Central memory CD8-positive, alpha-beta T cell (primary cell): ENCODE measurements at places on chromosomes 11 and 22.

DNA sequence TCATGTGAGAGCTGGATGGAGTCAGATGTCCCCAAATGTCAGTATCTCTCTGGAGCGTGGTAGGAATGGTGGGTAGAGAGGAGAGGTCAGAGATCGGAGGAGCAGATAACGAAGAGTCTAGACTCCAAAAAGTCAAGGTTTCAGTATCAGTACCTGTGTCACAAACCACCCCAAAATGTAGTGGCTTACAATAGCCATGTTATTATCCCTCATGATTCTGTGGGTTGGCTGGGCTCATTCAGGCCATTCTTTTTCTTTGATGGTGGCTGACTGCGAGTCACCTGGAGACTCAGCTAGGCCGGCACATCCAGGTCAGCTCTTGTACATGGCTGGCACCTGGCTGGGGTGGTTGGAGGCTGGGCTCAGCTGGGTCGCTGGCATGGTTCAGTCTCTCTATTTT, 7.3 kb upstream of the SSTR3 start:
- DNase-seq, result no peak

DNA sequence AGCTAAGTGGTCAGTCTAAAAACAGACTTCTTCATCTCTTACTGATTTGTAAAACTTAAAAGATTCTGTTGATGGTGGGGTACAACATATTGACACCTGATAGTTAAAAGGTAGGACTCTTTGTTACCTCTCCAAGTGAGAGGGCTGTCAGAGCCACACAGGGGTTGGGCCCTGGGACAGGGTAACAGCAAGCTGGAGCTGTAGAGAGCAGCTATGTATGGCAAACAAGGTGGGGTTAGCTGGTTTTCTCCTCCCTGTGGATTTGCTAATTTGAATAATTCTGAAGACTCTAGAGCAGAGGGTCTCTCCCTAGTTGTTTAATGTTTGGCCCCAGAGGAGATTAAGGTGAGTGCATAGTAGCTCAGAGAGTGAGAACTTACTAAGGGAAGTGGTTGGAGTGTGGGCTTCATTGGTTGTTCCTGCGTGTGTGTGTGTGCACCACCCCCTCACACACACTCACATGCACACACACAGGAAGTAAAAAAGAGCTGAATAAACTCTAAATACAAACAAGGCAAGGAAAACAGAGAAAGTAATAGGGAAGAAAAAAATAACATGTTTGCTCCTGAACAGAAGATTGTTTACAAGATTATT, 9.2 kb upstream of the GAS2 start:
- DNase-seq, result no peak

GRCh38 chr22:49372530-49373288, 455.0 kb downstream of the BRD1 start:
- DNase-seq, result no peak

DNA sequence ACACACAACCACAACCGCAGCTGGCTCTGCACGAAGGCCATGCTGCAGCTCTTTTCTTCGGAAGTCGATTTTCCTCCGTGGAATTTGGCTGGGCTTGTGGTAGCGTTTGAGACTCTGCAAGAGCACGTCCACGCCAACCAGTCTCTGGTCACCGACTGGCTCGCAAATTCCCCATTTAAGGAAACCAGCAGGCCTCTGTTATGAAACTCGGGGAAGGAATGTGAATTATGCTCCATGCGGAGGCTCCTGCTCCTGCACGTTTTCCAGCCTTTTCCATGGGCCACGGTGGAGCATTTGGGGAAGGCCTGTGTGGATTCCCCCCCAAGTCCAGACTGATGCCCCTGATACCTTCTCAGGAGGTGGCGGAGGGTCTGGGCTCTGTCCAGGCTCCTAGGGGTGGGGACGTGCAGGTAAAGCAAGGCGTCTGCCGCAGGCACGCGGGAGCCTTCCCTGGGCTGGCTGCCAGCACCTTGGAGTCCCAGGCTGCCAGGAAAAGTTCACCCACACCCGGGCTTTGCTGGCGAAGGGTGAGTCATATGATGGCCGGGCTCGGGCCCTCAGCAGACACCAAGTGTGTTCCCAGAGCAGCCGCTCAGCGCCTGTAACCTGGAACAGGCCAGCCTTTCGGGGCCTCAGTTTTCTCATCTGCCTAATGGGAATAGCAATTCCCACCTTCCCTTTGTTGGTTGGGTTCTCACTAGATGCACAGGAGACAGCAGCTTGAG, 41.9 kb downstream of the LRP5 start:
- no peak for DNase-seq

DNA sequence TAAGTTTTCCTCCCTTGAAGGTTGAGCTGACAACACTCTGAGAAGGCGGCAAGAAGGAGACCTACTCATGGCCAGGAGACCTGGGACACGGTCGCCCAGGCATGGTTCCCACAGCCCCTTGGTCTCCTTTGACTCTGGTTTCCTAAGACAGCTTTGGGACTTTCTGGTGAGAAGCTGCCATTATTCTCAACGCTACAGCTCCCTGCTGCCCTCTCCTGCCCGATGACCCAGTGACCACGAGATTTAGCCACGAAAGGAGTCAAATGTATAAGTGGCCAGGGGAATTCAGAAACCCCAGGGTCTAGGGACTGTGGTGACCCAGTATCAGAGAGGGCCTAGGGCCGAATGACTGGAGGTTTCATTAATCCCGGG, 699 bp upstream of the SDF2L1 start:
- no peak for DNase-seq

DNA sequence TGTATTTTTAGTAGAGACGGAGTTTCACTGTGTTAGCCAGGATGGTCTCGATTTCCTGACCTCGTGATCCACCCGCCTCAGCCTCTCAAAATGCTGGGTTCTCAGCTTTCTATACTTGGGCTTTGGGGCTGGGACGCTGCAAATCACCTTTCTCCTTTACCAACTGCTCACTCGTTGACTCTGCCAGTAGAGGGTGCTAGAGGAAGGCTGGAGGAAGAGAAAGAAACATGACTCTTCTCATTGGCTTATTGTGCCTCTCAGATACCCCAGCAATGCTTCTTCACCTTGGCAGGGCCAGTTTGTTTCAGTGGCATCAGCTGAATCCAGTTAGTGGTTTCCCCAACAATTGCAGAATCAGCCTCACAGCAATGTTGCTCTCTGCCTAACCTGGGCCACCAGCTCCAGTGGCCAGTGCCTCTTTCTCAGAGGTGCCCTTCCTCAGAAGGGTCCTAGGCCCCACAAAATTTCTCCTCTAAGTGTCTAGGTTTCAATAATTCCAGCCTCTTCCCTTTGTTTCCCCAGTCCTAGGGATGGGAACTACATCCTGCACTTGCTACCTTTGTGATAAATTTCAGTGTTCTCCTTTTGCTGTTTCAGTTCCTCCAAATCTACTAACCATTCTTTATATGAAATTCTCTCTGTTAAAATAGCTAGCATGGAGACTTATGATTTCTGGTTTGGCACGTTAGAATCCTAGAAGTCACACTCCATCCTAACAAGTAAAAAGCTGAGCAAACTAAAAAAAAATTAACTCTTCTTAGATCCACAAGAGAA, 71.5 kb upstream of the VSTM5 start:
- DNase-seq, result no peak

- peak; percentile 84 for DNase-seq
Observed at GRCh38 chr22:42070517-42071422, at the start of gene NAGA. Gene NAGA (minus strand): TSS chr22:42070812. CDS start chr22:42070297, 515 bp downstream.

DNA sequence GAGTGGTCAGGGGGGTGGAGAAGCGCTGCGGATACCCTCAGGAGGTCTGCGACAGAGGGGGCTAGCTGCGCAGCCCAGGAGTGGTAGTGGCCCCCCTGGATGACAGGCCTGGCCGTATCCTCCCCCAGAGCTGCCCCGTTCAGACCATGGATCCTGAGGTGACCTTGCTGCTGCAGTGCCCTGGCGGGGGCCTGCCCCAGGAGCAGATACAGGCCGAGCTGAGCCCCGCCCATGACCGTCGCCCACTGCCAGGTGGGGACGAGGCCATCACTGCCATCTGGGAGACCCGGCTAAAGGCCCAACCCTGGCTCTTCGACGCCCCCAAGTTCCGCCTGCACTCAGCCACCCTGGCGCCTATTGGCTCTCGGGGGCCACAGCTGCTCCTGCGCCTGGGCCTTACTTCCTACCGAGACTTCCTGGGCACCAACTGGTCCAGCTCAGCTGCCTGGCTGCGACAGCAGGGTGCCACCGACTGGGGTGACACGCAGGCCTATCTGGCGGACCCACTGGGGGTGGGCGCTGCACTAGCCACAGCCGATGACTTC, 505 bp downstream of the NUDT22 start:
- DNase-seq, result no peak

DNA sequence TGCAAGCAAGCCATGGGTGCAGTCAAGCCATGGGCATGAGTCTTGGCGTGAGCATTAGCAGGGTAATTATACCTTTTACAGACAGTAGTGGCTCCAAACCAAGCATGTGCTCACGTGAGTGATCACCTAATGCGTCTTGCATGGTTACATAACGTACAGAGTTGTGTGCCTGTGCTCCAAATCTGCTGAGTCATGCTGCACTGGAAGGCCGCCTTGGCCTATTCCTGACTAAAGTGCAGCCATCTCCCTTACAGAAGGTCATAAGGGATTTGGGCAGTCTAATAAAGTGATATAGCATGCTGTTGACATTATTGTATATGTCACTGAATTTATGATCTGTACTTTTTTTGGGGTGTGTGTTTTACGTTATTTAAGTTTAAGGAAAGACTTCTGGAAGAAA, 102.4 kb downstream of the ARHGAP42 start:
- no peak for DNase-seq

GRCh38 chr22:23064381-23065068, 5.8 kb upstream of the GNAZ start:
- DNase-seq, result no peak

DNA sequence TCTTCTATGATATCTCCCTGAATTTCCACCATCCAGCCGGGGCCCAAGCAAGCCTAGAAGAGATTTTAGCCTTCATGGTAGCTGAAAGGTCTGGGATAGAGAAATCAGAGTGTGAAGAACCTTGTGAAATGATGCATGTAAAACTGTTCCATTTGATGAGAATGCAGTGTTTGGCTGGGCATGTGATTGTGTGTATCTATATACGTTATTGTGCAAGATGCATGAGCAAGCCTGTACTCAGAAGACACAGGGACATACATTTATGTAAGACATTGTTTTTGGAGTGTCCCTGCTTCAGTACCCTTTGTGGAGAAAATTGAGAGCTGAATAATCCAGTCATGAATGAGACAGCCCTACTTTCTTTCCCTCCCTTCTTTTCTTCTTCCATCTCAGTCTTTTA, 15.2 kb upstream of the OR52K2 start:
- DNase-seq, result no peak

GRCh38 chr11:32109592-32109991, 18.7 kb downstream of the RCN1 start:
- DNase-seq, result no peak

- DNase-seq, result no peak
Observed at GRCh38 chr11:45436118-45436517, 150.0 kb upstream of the SYT13 start.

GRCh38 chr11:76436020-76436419, 8.8 kb upstream of the EMSY start:
- DNase-seq, result no peak

DNA sequence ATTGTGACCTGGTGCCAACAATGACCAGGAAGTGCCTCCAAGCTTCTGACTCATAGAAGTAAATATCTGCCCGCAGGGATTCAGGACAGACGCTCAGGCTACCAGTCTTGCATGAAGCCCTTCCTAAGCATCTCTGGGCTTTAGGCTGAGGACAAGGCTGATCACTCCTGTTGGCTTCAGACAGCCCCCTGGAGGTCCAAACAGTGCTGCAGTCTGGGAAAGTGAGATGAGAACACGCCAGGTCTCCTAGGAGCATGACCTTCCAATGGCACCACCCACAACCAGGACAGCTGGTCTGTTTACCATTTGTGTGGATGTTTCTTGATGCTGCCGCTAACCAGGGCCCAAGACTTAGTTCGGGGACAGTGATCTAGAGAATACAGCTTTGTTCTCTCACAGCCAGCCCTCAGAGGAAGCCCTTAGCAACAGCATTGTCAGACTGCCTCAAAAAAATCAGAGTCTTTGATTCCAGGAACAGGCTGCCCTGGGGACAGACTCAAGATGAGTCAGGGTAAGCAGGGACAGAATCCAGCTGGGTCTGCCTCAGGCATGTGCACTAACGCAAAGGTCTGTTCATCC, 111.2 kb downstream of the ZNF280B start:
- no peak for DNase-seq

DNA sequence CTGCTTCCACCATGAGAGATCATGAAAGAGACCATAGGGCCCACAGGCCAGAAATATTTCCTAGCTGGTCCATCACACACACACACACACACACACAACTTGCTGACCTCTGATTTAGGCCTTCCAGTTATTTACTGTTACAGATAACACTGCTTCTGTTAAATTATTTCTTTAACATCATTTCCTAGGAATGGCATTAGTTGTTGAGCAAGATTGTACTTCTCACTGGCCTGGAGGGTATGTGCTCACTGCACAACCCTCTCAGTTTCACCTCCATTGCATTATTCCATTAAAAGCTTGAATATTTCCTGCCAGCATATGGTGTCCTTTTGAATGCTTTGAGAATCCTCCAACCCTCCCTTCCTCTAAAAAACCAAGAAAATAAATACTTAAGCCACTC, 104.4 kb downstream of the MICAL2 start:
- no peak for DNase-seq

- DNase-seq, result no peak
Observed at GRCh38 chr11:67571443-67571842, 12.2 kb upstream of the GSTP1 start.

DNA sequence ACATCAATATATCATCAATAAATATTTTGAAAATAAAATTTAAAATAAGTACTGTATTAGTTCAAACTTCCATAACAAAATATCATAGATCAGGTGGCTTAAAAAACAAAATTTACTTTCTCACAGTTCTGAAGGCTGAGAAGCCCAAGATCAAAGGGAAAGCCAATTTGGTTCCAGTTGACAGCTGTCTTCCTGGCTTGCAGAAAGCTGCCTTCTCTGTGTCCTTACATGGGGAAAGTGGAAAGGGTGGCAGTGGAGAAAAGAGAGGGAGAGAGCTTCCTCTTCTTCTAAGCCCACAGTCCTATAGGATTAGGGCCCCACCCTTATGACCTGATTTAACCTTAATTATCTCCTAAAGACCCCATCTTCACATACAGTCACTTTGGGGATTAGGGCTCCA, 51.2 kb upstream of the MYOD1 start:
- no peak for DNase-seq

- DNase-seq, result no peak
Observed at GRCh38 chr11:8062781-8063257, 18.2 kb upstream of the TUB start.

DNA sequence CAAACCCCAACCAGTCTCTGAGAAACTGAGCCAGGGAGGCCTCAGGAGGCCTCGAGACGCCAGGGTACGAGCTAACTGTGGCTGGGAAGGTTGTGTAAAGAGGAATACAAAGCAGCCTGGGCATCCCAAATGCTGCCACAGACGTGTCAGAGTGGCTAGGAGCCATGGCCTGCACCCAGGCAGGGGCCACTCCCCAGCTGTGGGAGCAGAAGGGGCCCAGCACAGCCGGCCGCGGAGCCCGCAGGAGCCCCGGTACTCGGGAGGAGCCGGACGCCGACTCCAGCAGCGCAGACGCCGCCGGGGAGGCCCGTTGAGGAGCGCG, 349.8 kb upstream of the B3GAT1 start:
- no peak for DNase-seq

DNA sequence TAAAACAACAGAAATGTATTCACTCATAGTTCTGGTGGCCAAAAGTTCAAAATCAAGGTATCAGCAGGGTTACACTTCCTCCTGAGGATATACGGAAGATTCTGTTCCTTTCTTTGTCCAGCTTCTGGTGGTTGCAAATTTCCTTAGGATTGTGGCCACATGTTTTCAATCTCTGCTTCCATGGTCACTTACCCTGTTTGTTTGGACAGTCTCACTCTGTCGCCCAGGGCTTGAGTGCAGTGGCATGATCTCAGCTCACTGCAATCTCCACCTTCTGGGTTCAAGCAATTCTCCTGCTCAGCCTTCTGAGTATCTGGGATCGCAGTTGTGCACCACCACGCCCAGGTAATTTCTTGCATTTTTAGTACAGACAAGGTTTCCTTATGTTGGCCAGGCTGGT, 534.3 kb downstream of the KCNA4 start:
- DNase-seq, result no peak
